ENCODE measurements at places on chromosomes 1 and 21. TPM values are rescaled to one million over a fixed set of nuclear protein-coding genes. Genes with fewer than 3 reads are reported as not detected.

The RGS1 gene
- not detected for total RNA-seq

The OR2T33 gene
- not detected for total RNA-seq

The XCL1 gene
- not detected for total RNA-seq

The PODN gene
- total RNA-seq: 0.29 TPM

The MYOC gene
- total RNA-seq: not detected

The CNR2 gene
- total RNA-seq: not detected

The KLHDC9 gene
- total RNA-seq: 0.79 TPM

The BRINP3 gene
- not detected for total RNA-seq

The ENAH gene
- 99.1 TPM for total RNA-seq

The HHAT gene
- 2.0 TPM for total RNA-seq

The LCE1E gene
- total RNA-seq: not detected

The CFHR5 gene
- not detected for total RNA-seq

The ESPN gene
- total RNA-seq: 0.65 TPM

The ZBTB8B gene
- under 0.01 TPM for total RNA-seq

The LYPLA2 gene
- total RNA-seq: 84.0 TPM

The TLCD4 gene
- total RNA-seq: 0.13 TPM

The AGBL4 gene
- not detected for total RNA-seq

The CD247 gene
- 0.53 TPM for total RNA-seq

The ADARB1 gene
- total RNA-seq: 17.7 TPM

The RPE65 gene
- total RNA-seq: not detected

The MTMR11 gene
- total RNA-seq: 8.8 TPM

The PRRX1 gene
- 4.4 TPM for total RNA-seq

The CCT3 gene
- total RNA-seq: 564 TPM

The CCDC185 gene
- not detected for total RNA-seq

The TNNI3K gene
- not detected for total RNA-seq

The CATSPER4 gene
- not detected for total RNA-seq

The CYP4X1 gene
- 4.3 TPM for total RNA-seq

The DMRTA2 gene
- total RNA-seq: not detected

The CACNA1E gene
- total RNA-seq: not detected

The TNFSF4 gene
- 33.5 TPM for total RNA-seq

The OR10J1 gene
- not detected for total RNA-seq

The CYP2J2 gene
- total RNA-seq: 0.22 TPM

The S100A3 gene
- 0.79 TPM for total RNA-seq

The LEFTY2 gene
- not detected for total RNA-seq

The GBP6 gene
- total RNA-seq: not detected

The DUSP10 gene
- 4.7 TPM for total RNA-seq

The MRPL39 gene
- total RNA-seq: 57.4 TPM

The OPRD1 gene
- total RNA-seq: not detected

The KRTAP10-4 gene
- not detected for total RNA-seq

The GUCA2A gene
- not detected for total RNA-seq

The OLIG2 gene
- total RNA-seq: not detected

The LELP1 gene
- not detected for total RNA-seq

The CFHR1 gene
- total RNA-seq: not detected

The SPATA1 gene
- 1.1 TPM for total RNA-seq

The CAPZB gene
- 151 TPM for total RNA-seq

The IL12RB2 gene
- not detected for total RNA-seq

The DNAJC6 gene
- total RNA-seq: 3.7 TPM

The ATAD3C gene
- total RNA-seq: not detected
